ENCODE measurements at places on chromosomes 7 and 10.

GRCh38 chr10:110498087-110498981 is 627 bp downstream of the DUSP5 start:
- peak; percentile 40 for DNase-seq

GRCh38 chr7:74253331-74253730 is 868 bp downstream of the RFC2 start:
- no peak for DNase-seq

- no peak for DNase-seq
Observed at GRCh38 chr7:73810998-73811360, 19.8 kb upstream of the CLDN4 start.

- no peak for DNase-seq
Observed at GRCh38 chr7:70678621-70679251, 453.2 kb upstream of the GALNT17 start.

GRCh38 chr10:132058111-132058745 is 7.5 kb upstream of the JAKMIP3 start:
- no peak for DNase-seq

- peak; percentile 62 for DNase-seq
Observed at GRCh38 chr7:151078233-151079040, 2.2 kb downstream of the FASTK start.

DNA sequence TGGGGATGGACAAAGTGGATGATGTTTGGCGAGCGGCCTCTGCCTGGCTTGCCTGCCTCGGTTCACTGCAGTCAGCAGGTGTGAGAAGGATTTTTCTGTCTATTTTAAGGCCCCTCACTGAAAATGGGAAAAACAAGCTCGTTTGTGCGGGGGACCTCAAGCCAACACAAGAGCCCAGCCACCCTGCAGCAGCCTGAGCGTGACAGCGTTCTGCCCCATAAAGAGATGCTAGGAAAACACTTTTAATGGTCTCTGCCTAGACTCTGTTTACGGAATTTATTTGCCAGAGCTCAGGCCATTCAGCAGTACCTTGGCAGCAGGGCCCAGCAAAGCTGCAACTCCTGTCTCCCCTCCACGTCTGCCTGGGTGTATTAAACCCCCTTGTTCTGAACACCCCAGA is 131.7 kb downstream of the GRK5 start:
- DNase-seq = no peak

DNA sequence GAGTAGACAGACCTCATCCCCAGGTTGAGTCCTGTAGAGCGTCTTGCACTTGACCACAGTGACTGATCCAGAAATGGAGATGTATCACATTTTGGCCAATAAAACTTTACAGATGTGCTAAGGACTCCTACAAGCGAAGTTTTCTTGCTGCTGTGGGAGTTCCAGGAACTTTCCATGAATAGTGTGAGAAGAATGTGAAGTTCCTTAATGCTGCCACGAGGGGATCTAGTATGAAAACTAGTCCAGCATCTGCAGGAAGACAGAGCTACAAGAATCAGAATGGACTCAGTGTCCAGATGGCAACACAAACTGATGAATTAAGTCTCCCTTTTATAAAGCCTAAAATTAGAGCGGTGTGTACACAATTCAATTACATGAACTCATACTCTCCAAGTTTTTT is 14.8 kb upstream of the LSM8 start:
- DNase-seq = no peak

- DNase-seq = no peak
Observed at GRCh38 chr7:36736899-36737211, 12.6 kb upstream of the AOAH start.

- no peak for DNase-seq
Observed at GRCh38 chr10:63593576-63593975, 72.4 kb downstream of the REEP3 start.

DNA sequence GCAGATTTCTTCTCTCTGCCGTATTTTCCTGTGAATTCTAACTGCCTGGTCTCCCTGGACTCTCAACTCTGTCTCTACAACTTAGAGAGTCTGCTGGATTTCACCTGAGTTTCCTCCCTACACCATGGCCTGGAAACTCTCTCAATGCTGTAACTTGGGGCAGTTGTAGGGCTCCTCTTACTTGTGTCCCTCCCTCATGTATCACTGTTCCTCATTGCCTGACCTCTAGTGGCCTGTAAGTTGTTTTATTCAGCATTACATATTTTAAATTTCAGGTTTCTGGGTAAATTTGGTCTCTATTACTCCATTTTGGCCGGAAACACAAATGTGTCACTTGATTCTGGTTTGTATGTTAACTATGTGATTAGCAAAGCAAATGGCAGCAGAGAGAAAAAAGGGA is 70.9 kb downstream of the DYNC1I1 start:
- peak; percentile 38 for DNase-seq

DNA sequence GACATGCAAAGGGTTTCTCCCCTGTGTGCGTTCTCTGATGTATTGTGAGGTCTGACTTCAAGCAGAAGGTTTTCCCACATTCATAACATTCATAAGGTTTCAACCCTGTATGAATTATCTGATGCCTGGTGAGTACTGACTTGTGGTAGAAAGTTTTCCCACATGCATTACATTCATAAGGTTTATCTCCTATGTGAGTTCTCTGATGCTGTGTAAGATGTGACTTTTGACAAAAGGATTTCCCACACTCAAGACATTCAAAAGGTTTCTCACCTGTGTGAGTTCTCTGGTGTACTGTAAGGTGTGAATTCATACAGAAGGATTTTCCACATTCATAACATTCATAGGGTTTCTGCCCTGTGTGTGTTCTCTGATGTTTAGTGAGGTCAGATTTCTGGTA is 45.1 kb downstream of the ZNF33B start:
- DNase-seq = no peak

GRCh38 chr10:118213436-118213835 is 128.7 kb downstream of the FAM204A start:
- no peak for DNase-seq

DNA sequence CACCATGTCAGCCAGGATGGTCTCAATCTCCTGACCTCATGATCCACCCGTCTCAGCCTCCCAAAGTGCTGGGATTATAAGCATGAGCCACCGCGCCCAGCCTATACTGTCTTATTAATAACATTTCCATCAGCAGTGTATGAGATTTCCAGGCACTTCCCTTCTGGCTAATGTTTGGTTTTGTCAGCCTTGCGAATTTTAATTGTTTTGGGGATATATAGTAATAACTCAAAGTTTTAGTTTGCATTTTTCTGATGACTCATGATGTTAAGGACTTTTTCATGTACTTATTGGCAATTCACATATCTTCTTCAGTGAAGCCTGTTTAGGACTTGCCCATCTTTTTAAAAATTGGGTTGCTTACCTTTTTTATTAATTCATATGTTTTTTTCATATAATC is 76.0 kb downstream of the TMEM270 start:
- no peak for DNase-seq

DNA sequence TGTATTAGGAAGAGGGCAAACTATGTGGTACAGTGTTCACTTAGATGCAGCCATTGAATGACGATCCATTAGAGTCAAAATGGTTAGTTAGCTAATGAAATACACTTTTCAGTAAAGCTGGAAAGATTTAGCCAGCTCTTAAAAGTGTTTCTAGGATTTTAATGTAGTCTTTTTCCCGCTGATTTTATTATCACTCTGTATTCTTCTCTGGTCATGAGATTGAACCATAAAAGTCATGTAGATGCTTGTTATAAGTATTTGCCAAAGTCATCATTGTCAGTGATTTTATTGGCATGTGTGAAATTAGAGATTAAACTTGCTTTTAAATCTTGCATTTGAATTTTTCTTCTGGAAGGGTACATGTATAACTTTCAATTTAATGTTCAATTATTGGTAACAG is 93.8 kb downstream of the ADK start:
- DNase-seq = no peak

GRCh38 chr10:24740714-24741113 is 17.0 kb upstream of the ARHGAP21 start:
- no peak for DNase-seq

- no peak for DNase-seq
Observed at GRCh38 chr7:116736927-116737715, 65.1 kb downstream of the MET start.

- DNase-seq = no peak
Observed at GRCh38 chr7:155192961-155193640, 104.6 kb upstream of the INSIG1 start.

- DNase-seq = no peak
Observed at GRCh38 chr10:112361951-112362751, 11.8 kb upstream of the ACSL5 start.

- DNase-seq = no peak
Observed at GRCh38 chr7:158819571-158820203, 9.6 kb downstream of the ESYT2 start.

GRCh38 chr7:37701769-37702168 is 18.2 kb downstream of the GPR141 start:
- DNase-seq = no peak

DNA sequence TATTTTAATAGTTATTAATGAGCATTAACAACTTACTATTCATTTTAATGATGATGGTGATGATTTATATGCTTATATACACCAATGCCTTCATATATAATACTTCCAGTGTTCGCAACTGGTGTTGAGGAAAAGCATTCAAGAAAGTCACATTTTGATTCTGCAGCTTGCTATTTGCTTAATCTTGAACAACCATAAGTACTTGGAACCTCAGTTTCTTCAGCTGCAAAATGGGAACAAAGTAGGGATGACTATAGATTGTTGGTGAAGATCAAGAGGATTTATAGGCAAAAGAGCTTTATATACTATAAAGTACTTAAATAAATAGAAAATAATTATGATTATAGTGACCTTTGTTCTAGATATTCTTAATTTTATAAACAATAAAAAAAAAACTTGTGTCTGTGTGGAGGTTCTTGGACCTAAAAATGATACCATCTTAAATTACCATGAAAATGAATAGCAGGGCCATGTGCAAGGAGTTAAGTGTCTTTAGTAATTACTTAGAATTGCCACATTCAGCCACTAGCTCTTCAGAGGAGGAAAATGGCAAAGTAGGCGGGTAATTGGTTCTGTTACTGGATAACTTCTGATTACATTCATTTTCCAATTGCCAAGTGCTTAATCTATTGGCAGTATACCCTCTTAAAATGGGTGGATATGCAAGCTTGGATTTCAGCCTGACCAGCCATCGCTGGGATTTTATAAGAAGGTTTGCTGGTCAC is 4.5 kb downstream of the ARID5B start:
- DNase-seq = no peak

GRCh38 chr10:130742941-130743675 is 568.4 kb downstream of the TCERG1L start:
- no peak for DNase-seq

DNA sequence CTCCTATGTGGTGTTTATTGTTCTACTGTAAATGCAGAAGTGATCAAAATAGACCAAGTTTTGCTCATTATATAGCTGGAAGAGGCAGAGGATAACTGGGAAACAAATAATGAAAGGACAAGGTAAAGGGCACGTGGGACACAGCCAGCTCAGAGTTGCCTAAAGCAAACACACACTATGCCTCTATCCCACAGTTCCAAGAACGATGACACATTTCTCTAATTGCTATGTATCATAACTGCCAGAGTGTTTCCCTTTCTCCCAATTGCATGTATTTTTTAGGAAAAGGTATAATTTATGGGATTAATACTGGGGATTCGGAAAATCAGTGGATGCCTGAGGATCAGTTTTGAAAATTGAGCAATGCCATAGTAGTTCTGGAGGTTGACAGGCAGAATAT is 49.0 kb downstream of the CCDC71L start:
- no peak for DNase-seq

DNA sequence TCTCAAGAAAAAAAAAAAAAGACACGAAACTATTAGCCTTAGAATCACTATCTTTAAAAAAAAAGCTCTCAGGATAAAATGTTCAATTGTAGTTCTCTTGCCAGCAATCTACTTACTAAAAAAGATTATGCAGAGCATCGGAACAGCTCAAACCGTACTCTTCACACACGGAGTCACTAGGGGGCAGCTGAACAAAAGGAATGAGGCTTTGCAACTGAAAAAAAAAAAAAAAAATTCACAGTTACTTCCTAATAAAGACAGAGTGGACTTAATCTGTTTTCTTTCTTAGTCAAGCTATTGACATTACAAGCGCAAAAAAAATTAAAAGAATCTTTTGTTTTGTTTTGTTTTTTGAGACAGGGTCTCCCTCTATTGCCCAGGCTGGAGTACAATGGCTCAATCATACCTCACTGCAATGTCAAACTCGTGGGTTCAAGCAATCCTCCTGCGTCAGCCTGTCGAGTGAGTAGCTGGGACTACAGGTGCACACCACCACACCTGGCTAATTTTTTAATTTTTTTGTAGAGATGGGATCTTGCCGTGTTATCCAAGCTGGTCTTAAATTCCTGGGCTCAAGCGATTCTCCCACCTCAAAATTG is 11.5 kb downstream of the PMS2 start:
- DNase-seq = peak; percentile 53

- peak; percentile 80 for DNase-seq
Observed at GRCh38 chr7:29146057-29146706, at the start of gene CPVL. TSS of gene CPVL (minus strand) at chr7:29146537. CDS start at chr7:29121061, 25,476 bp downstream.

GRCh38 chr10:62308101-62308500 is 39.5 kb upstream of the RTKN2 start:
- no peak for DNase-seq

GRCh38 chr7:140304191-140304799 is 94.0 kb downstream of the SLC37A3 start:
- DNase-seq = no peak

GRCh38 chr7:28410628-28411531 is 1.4 kb upstream of the CREB5 start:
- no peak for DNase-seq

GRCh38 chr7:141045842-141046620 is 27.8 kb upstream of the TMEM178B start:
- DNase-seq = no peak

GRCh38 chr10:79146611-79147130 is 77.9 kb downstream of the ZMIZ1 start:
- no peak for DNase-seq

- DNase-seq = no peak
Observed at GRCh38 chr7:122256046-122256445, 48.5 kb downstream of the FEZF1 start.

DNA sequence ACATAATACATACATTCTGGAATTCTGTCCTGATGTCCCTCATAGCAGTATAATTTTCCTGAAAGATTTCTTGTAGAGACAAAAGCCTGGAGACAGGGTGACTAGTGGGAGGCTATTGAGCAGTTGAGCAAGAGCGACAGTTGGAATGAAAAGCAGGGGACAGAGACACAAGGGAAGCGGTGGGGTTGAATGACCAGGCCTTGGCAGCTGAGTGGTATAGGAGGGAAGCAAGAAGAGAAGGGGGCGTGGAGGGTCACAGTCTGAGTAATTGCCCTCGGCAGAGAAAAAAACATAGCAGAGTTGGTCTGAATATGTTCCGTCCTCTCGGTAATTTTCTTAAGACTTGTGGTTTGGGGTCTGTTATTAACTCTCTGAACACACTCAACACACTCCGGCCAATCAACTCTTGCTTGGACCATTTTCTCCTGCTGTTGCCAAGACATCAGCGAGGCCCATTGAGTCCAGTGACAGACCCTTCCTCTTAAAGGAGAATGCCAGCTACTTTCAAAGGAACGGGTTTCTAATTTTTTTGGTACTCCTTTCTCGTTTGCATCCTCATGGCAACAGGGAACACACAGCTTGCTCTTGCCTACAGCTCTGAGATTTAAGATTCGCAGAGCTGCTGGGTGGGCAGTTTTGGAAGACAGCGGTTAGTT is 5.3 kb upstream of the ACTR3B start:
- no peak for DNase-seq

Measured in SK-N-DZ (cell line).